NCI-H1417 treated with DMSO at 0.1 percent for 48 hours (cell line): ENCODE measurements at places on chromosomes 5 and 9.

DNA sequence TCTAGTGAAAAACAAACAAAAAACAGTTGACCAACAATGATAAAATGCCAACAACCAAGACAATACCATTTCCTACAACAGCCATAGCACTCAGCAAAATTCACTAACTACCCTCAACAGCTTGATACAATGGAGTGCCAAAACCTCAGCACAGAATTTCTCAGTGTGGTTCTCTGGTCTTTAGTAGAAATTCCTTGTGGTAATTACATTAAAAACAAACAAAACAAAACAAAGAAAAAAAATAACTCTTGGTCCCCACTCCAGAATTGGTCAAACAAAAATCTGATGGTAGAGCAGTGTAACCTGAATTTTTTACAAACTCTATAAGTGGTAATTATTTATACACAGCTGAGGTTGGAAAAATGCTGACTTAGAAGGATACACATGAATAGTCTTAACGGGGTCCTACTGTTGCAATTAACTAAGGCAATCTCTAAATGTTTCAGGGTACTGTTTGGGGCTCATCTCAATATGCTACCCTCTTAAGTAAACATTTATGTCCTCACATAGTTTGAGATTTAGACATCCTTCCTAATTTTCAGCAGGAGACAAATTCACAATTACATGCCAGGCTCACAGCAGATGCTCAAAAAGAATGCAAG is 13.8 kb downstream of the CSNK1A1 start:
- no peak for DNase-seq

DNA sequence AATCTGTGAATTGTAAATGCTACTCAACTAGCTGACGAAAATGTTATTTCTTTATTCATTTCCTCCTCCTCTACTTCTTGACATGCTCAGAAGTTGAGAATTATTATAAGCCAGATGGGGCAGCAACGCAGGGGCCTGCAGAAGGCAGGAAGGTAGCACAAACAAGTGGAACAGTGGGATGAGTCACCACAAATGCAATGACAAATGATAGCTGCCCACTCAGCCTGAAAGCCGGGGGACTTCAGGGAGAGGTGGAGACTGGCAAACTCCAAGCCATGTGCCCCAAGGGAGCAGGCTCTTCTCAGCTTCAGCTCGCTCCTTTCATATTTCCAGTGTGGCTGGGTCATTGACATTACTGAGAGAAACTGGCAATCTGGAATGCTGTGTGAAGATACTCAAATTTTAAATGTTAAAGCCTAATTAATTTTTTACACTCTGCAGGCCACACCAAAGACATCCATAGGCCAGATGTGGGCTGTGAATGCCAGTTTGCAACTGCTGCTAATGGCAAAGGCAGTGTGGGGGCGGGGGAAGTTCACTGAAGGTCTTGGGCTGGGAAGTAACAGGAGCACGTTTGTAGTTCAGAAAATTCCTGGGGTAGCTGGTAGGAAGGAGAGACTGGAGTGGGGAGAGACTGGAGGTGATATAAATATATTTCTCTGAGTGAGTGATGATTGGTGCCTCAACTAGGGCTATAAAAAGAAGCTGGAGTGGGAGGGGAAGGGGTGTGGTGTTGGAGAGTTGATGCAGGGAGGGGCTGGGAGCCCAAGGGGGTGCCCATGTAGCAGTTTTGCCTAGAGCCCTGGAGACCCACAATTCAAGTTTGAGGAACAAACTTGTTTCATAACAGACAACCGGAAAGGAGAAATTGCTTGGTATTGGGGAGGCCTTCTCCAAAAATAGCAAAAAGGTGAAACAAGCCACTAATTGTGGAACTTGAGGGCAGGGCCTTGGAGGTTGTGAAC is 20.8 kb upstream of the ADRB2 start:
- no peak for DNase-seq

DNA sequence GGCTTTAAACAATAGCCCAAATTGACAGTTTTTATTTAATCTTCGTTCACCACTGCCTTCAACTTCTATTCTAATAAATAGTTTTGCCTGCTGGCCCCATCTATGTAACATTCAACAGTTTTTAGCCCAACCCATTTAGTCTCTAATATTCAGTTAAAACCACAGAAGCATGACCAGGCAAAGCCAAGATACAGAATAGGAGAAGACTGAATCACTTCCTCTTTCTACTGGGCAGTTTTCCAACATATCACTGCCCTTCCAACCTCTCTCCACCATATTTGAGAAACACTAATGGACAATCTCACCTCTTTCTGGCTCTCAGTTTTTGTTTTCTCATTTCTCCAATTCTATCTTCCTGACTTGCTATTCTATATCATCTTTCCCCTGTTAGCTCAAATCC is 352.9 kb downstream of the DNAH5 start:
- DNase-seq, result no peak

- DNase-seq, result no peak
Observed at GRCh38 chr5:173243831-173244305, 8.9 kb upstream of the NKX2-5 start.

DNA sequence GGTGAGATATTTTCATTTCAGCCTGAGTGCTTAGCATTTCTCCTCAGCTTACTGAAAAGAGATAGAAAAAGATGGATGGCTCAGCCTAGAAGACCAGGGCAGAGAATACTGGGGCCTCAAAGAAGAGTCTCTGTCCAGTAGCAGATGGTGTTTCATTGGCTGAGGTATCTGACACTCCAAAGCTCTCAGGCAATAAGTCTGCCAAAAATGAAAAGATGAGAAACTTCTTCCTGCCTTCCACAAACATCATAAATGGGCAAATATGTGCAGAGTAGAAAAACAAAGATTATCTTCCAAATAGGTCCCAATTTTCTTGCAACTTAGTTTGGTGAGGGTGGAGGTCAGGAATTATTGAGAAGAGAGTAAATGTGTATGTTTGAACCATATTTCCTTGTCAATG is 87.4 kb upstream of the ICE1 start:
- no peak for DNase-seq

GRCh38 chr9:111857555-111858211 is 38.9 kb upstream of the UGCG start:
- no peak for DNase-seq

- no peak for DNase-seq
Observed at GRCh38 chr5:138949223-138949574, 74.1 kb upstream of the LRRTM2 start.

DNA sequence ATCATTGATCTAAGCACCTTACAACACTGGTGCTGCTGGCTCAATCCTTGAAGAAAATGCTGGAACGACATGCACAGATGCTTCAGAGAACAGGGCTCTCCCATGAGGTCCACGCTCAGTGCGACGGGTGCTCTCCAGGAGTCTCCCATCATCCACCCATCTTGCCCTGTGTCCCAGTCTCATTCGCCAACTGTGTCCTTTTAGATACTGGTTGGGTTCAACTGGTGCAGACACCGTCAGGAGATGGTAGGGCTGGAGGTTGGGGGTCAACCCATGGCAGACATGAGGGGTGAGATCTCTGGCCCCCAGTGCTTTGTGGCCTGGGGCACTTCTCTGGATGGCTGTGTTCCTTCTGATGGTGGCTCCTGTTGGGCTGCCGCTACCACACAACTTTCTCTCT is 1.6 kb upstream of the OBP2B start:
- DNase-seq, result no peak

DNA sequence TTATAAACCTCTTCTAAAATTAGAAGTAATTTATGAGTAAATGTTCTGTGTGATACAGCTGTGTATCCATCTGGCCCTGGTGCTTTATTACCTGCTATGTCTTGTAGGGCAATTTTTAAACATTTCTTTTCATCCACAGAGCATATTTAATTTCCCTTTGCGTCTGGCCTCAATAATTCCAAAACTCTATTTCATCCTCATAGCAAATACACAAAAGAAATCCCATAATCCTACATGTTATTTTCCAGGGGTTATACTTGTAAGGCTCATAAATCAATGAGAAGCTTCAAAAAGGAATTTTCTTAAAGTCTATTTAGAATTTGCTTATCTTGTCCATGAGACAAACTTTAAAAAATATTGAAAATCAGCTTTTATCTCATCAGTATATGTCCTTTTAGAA is 167.0 kb downstream of the TTC39B start:
- no peak for DNase-seq

DNA sequence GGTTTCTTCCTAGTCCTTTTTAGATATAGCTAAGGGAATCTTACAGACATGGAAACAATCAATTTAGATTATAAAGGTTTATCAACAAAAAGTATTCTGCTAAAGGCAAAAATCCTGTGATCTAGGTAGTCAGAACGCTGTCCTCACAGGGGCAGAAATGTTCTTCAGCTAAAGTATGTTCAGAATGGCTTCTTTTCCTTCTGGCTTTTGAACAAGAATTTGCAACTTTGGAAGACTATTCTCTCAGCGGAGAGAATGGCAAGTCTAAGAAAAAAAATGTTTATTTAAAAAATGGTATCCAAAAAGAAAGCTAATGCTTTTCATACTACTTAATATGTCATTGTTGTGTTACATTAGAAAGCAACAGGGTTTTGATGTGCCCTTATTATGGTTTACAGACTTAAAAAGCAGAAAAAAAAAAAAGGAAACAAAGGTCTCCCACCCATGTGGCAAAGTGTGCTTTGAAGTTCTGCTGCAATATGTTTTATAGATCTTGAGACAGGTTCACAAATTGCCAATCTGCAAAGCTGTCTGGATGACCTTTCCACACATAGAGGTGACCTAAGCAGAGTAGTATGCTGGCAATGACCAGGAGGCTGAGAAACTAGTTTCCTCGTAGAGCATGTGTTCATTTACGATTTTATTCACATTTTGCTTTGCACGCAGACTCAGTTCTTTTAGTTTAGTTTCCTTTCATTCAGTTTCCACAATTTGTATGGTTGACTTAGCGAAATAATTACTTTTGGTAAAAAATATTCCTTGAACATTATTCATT is 45.1 kb upstream of the PJA2 start:
- no peak for DNase-seq

DNA sequence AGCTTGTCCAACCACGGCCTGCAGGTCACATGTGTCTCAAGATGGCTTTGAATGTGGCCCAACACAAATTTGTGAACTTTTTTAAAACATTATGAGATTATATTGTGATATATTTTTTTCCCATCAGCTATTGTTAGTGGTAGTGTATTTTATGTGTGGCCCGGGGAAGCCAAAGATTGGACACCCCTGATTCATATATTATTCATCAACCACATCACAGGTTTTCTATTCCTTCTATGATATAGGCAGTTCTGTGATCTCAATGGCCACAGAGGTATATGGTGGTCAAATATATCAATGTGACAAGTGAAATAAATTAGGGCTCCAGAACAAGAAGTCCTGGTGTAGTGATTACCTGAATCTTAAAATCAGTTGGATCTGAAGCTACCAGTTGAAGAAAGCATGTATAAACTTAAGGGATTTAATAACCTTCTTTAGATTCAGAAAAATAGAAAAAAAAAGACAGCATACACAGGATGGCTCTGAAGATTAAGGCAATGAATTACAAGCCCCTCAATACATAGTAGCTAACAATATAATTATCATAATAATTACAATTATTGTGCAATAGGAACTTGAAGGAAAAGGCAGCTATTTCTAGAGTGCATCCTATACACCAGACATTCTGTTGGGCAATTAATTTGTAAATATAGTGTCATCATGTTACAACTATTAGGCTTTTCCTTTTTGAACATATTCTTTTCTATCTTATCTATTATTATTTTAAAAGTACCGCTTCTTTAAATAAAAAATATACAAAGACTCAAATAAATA is 530.4 kb upstream of the PTPRD start:
- no peak for DNase-seq

DNA sequence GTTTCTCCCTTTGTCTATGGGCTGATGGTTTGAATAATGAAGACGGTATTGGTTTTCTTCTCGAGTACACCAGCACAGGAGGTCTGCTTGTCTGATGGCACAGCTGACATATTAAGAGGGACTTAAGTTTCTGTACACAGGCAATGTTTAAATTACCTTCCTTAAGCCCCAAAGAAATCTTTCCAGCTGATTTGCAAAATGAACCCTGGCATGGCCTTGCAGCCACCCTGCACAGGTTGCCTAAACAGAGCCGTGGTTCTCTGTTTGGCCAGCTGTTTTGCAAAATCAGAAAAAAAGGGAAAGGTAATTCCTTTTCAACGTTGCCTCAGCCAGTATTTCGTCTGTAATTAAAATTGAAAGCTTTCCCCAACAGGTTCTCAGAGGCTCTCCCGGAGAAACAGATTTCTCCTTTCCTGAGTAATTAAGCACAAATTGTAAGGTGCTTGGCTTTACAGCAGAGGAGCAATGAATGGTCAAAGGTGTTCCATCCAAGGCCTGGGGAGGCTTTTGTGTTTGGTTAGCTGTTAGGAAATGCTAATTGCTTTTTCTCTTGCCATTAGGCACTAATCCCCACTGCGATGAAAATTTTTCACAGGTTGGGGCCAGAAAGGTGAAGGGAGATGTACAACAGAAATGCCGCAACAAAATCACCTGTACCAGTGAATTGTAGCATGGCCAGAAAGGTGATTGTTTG is 138.9 kb downstream of the RASEF start:
- peak; percentile 78 for DNase-seq

DNA sequence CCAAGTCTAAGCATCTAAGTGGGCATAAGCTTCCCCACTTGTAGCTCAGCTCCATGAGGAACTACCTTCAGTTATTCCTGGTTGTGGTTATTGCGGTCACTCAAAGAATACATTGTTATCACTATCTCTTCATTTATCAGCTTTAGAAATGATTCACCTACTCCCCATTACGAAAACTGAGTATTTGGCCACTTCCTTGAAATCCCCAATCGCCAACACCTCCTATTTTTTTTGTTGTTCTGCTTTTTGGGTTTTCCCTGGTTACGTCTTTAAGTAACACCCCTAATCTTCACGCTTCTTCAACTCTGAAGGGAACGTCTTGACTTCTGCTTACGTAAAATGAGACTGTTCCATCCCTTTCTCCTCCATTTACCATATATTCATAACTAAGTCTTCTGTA is 20.7 kb downstream of the MAPK9 start:
- no peak for DNase-seq

GRCh38 chr9:35611230-35611797 is 6.3 kb downstream of the TESK1 start:
- DNase-seq, result no peak

DNA sequence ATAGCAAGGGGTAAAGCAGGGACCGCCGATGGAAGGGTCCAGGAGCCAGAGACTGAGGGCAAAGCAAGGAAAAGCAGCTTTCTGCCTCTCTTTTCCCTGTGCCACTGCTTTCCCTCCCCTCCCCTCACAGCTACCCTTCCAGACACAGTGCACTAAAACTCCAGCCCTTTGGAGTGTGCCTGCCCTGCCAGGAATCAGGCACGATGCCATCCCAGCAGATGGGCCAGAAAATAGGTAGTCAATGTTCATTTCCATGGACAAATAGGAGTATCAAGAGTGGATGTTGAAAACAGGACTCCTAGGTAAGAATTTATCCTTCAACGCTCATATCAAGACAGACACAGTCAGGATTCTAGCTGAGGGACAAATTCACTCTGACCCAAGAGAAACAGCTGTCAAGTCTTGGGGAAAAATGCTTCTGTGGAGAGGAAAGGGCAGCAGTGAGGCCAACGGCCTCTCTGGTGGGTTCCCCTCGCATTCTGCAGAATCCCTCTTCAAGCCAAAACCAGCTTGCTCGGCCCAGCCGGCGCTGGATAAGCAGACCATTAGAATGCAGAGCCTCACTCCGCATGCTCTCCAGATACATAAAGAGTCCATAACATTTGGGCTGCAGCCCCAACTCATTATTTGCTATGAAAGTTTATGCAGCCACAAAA is 138.0 kb downstream of the CAAP1 start:
- DNase-seq, result no peak

- no peak for DNase-seq
Observed at GRCh38 chr9:115941561-115942315, 211.9 kb upstream of the PAPPA start.

- DNase-seq, result no peak
Observed at GRCh38 chr9:83219924-83220438, 157.0 kb upstream of the RASEF start.

- DNase-seq, result no peak
Observed at GRCh38 chr9:82153032-82153431, 164.5 kb downstream of the SPATA31D1 start.
